ENCODE measurements at places on chromosomes 13 and 19.

GRCh38 chr13:78420814-78421213, 182.5 kb downstream of the POU4F1 start:
- no peak for DNase-seq

DNA sequence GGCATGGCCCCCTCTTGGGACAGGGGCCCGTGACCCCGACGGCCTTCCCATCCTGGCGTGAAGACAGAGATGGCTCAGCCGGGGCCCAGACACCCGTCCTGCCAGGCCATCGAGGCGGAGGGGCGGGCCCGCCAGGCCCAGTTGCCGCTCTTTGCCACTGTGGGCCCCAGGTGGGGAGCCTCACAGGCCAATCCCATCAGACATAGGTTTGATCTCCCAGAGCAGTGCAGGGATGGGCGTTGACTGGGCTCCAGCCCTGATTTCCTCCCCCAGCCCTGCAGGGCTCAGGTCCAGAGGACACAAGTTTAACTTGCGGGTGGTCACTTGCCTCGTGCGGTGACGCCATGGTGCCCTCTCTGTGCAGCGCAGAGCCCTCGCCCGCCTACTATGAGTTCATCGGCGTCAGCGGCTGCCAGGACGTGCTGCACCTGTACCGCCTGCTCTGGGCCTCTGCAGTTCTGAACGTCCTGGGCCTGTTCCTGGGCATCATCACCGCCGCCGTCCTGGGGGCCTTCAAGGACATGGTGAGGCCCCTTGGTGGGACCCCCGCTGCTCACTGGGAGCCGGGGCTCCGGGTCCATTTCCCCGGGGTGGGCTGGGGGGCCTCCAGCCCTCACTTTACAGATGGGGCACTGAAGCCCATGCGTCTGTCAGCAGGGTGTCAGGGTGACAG, 42.4 kb downstream of the TMEM255B start:
- no peak for DNase-seq

DNA sequence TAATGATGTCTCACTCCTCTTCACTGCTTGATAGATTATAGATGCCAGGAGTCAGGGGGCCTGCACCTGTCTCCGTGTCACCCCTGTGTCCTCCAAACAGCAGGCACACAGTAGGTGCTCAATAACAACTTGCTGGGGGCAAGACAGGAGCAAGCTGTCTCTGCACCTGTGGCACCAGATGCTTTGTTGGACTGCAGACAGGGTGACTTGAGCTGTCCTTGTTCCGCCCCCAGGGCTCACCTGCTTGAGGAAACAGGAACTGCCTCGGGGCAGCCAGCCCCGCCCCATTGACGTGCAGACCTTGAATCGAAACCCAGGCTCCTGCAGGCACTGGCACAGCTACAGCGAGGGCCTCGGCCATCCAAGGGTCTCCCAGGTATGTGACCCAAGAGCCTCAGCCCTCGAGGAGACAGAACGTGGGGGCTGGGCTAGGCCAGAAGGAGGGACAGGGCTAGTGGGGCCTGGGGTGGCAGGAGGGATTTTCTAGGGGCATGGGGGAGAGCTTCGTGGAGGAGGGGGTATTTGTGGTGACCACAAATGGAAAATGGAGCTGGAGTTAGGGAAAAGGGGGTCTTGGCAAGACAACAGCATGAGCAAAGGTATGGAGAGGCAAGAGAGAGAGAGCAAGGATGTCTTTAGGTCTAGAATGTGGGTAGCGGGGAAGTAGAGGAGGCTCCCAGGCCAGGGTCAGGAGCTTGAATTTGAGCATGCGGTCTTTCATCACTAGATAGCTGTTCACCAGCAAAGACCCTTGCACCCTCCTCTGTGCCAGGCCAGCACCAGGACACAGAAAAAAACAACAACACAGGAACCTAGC, at the start of gene HSH2D:
Gene HSH2D, plus strand, starts transcription at position 287 of the 817 bp plus-strand sequence. CDS start 5,066 bp downstream, outside the sequence.
- peak; percentile 71 for DNase-seq

DNA sequence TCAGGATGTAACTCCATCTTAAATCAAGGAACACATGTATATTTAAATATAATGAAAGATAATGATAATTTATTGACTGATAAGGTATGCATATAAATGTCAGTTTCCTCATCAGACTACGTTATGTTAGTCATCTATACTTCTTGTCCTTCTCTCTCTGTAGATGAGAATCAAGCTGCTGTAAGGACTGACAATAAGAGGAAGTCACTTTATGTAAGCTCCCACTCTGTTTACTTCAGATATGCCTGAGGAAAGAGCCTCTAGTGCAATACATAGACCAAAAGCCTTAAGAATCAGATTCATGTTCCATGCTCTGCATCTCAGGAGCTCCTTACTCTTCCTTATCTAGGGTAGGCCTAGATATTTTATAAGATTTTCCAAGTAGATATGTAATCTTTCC, 9.6 kb upstream of the SLITRK6 start:
- no peak for DNase-seq

DNA sequence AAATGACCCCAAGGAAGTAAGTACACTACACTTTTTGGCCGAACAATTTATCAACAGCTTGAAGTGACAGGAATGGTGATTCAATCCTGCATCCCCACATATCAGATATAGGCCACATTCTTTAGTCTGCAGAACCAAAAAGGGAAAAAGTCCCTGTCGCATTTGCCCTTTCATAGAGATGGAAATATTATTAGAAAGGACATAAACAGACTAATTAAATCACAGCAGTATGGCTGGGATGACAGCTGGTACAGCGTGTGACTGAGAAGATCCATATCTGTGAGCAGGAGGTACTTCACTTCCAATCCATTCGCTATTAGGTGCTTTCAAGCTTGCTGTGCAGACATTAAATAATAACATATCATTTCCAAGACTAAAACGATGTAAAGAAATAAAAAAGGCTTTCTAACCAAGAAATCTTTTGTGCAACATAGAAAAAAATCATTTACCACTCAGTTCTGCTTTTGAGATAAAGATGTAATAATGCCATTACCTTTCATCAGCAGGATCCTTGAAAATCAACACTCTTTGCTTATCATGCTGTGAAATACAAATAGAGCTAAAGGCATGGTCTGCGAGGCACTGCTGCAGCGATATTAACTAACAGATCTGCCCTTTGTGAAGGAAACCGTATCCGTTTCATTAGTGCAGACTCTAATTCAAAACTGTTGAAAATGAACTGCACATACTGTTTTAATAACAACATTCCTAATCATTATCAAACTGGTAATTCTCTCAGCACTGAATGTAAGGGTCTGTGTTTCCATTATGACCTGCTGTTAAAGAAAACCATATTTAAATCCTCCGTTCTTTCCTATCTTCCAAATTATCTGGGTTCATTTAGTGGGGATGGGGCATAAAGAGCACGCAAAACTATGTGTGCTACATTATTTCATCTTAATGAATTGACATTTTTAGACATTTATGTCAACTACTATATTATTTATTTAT, 245.6 kb downstream of the DACH1 start:
- no peak for DNase-seq

GRCh38 chr19:49264258-49264657, 60.7 kb downstream of the SLC6A16 start:
- DNase-seq, result no peak

DNA sequence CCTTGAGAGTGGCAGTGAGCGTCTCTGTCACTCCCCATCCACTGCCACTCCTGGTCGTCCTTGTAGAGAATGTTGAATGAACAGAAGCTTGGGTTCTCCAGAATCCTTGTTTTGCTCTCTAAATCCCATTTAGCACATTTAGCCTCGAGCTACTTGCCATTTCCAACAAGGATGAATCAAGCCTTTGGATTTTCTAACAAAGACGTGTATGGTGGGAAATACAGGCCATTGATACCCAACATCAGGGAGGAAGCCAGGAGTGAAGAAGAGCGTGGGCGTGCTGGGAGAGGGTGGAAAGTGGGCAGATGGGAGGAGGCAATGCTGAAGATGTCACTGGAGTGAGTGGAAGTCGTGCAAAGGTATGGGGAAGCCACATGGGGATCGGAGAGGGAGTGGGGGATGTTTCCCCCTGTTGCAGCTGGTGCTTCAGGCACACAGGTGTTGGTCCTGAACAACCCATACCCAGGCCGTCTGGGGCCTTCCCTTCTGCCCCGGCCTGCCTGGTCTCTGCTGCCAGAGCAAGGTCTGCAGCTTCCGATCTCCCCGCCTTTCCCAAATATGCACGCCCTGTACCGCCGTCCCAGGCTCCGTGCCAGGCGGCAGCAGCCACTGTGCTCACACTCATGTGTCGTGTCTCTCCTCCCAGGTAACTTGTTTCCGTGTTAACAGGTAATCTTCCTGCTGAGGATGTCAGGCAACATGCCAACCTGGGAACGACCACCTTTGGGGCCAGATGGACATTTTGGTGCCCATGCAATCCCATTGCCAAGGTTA, 48.7 kb downstream of the ZIC5 start:
- no peak for DNase-seq

DNA sequence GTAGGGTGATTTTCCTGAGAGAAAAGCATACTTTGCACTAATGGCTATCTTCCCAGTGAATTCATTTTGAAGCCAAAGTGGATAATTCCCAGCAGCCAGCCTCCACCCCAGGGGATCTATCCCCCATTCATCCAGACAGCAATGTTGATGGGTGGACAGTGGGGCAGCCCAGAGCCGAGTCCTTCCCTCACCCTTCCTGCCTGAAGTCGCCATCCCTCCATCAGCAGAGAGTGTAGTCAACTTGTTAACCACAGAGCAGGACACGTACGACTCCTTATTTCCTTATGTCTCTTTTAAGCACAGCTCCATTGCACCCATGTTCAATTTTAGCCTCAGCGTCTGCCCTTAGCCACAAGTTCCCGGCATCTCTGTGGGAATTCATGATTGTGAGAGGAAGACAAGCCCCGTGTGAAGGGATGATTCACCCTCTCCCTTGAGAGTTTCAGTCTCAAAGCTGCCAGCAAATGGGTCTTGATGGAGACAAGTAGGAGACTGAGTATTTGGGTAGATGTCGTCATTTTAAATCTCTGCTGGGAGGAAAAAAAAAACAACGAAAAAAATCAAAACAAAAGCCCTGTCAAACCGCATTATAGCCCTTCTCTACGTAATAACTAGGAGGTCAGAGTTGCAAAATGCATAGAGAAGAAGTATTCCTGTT, 58.3 kb upstream of the MEDAG start:
- DNase-seq, result no peak

DNA sequence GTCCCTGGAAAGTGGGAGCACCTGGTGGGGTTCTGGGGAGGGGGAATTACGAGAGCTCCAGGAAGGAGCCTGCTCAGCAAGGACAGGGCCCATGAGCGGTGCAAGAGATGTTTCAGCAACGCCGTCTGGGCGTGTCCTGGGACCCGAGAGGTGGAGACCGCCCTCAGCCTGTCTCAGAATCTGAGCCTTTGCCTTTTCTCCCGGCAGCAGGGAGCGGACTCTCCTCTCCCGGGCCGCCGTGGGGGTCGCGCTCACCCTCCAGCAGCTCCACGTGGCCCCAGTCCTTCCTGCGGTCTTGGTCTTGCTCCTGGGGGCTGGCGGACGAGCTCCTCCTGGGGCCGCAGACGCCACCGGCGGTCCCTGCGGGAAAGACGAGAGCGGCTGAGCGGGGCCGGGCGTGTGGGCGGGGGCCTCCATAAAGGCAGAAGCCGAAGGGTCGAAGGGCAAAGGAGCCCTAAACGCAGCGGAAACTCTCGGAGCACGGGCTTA, 714 bp downstream of the POLRMT start:
- no peak for DNase-seq

DNA sequence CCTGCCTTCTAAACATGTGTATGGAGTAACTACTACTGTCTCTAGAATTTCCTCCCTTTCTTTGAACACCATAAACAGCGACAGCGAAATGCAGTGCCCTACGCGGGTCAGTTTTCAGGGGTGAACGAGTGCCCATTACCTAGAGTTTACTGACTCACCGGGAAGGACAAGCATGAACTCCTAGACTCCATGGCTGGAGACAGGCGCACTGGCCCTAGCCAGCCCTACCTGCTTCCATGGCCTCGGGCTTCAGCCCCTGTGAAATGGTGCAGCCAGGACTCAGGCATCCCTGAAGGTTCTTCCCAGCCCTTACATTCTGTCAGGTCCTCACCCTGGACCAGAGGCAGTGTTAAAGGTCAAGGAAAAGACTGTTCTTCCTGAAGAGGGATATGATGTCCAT, 8.5 kb downstream of the RANBP3 start:
- DNase-seq, result no peak

DNA sequence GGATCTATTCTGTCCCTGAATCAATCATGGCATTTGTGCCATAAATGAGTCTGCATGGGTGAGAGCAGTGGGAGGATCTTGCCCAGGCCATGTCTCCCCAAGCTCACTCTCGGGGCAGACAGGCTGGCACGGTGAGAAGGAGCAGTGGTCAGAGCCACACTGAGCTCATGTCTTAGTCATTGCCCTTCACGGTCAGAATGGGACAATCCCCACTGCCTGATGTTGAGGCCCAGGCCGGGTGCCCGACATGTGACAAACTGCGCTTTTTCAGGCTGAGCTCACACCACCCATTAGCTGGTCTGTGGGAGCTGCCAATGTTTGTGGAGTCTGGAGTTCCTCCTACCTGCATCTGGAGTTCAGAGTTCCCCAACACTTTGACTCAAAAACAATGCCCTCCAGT, 481.9 kb downstream of the COG6 start:
- no peak for DNase-seq

DNA sequence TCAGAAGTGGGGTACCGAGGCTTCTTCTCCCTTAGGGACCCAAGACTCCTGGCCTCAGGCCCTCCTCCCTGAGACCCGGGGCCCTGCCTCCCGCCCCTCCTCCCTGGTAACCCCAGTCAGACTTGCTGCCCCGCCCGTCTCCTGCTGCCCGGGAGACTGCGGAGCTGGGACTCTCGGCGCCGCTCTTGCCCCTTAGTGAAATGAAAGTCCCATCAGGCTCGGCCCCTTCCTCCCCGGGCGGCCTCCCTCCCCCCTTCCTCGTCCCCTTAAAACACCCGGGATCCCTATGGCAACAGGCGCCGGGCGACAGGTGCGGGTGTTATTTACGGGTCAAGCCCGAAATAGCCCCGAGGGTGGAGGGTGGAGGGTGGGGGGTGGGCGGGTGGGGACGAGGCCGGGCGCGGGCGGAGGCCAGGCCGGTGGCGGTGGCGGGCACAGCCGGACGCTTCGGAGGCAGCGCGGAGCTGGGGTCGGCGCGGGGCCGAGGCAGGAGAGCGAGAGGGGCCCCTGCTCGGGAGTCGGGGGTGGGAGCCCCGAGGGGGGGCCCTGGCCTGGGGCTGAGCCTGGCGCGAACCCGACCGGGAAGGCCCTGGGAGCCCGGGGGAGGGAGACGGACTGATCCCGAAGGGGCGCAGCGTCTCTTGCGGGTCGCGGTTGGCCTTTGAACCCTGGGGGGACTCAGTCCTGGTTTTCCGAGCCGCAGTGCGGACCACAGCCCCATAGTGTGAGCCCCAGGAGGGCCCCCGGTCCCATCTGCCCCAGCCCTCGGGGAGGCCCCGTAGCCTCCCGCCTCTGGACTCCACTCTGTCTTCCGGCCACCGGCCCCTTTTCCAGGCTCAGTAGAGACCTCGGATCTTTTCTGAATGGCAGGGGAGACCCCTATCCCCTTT, at the start of gene CACNG6:
Gene CACNG6, plus strand, starts transcription at position 414 of the 890 bp plus-strand sequence. CDS start 1,241 bp downstream, outside the sequence.
- DNase-seq, result no peak

All from stimulated activated CD8-positive, alpha-beta memory T cell treated with anti-CD3 and anti-CD28 coated beads, Interleukin-4, amount 100 ng/mL, for 1 hour (primary cell).